ENCODE measurements at places on chromosomes 2 and 18. TPM values are rescaled to one million over a fixed set of nuclear protein-coding genes. Genes with fewer than 3 reads are reported as not detected.
A peak's percentile ranks its signal among the peaks of the same experiment; 100 is the strongest.

Gene DSG1
- not detected for total RNA-seq

Gene SLC1A4
- 1.7 TPM for total RNA-seq

Gene VIT
- not detected for total RNA-seq

Gene RAMP1
- not detected for total RNA-seq

DNA sequence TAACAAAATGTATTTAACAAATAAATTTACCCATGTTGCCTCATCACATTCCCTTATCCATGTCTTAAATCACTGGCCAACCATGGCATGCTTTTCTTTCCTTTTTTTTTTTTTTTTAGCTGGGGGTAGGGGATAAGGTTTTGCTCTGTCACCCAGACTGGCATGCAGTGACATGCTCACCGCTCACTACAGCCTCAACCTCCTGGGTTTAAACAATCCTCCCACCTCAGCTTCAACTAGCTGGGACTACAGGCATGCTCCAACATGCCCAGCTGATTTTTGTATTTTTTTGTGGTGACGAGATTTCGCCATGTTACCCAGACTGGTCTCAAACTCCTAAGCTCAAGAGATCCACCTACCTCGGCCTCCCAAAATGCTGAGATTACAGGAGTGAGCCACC is 266.4 kb downstream of the THSD7B start:
- no peaks in the 10 kb centered on the region for H3K36me3 ChIP-seq
- no peak for DNase-seq
- no peaks in the 10 kb centered on the region for H3K4me1 ChIP-seq
- H3K4me3 ChIP-seq: no peak overlapping the region

GRCh38 chr2:221286406-221286805 is 285.7 kb downstream of the EPHA4 start:
- H3K27me3 ChIP-seq: peaks cover 17% of the 10 kb centered on the region
- no peak overlapping the region for H3K4me3 ChIP-seq
- no peak for DNase-seq
- no peaks in the 10 kb centered on the region for H3K36me3 ChIP-seq

DNA sequence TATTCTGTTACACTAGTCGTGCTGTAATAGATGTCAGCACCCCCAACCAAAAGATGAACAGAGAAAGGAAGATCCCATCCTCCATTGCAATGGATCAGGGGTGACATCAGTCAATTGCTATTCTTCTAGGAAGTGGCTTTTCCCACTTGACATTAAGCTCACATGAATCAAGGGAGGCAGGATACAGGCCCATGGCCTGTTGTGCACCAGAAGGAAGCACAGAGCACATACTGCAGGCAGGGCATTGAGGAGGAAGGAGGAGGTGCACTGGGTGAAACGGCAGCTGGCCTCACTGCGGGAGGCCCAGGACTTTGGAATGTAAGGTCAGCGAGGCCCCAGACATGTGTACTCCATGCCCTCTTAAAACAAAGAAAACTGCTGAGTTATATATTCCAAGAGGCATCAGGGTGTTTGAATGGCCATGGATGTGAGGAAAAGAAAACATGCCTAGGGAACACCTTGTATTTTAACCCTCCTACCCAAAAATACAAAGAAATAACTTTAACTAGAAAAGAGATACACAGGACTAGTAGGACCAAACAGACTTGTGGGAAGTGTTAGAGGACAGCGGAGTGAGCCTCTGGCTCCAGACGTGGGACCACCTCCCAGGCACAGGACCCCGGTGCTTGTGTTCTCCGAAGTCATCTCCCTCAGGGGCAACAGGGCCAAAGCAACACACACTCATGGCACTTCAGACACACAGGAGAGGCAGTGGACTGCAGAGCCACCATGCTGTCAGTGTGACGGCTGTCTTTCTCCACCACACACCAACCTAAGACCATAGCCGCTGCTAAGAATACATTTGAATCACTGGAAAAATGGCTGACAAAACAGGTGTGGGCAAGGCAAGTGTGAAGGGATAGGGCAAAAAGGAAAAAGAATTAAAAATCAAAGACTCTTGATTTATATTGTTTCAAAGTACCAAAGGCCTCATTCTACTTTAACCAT is 51.4 kb upstream of the RIOK3 start:
- no peak overlapping the region for H3K4me3 ChIP-seq
- no peaks in the 10 kb centered on the region for H3K36me3 ChIP-seq
- H3K27ac ChIP-seq: peak overlapping the region; percentile 71
- H3K27me3 ChIP-seq: no peaks in the 10 kb centered on the region

DNA sequence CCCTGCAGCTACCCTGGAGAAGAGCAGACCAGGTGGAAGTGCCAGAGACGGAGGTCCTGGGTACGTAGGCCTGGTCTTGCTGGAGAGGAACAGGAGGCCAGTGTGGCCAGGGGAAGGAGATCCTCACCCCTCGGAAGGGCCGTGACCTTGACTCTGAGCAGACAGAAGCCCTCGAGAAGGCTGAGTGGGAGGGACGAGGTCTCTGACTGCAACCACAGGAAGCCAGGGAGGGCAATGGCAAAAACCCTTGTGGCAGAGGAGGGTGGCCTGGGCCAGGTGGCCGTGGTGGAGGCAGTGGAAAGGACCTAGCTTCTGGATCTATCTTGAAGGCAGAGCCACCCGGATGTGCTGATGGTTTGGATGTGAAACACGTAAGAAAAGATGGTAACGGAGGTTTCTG is 28.1 kb downstream of the THAP4 start:
- H3K4me1 ChIP-seq: peaks cover 17% of the 10 kb centered on the region
- peaks cover 5% of the 10 kb centered on the region for H3K36me3 ChIP-seq
- peak overlapping the region; percentile 91 for H3K27ac ChIP-seq
- peak overlapping the region; percentile 84 for H3K4me3 ChIP-seq
- DNase-seq: no peak
- no peaks in the 10 kb centered on the region for H3K27me3 ChIP-seq

GRCh38 chr2:14978845-14979244 is 346.3 kb downstream of the LRATD1 start:
- no peaks in the 10 kb centered on the region for H3K36me3 ChIP-seq
- no peak overlapping the region for H3K4me3 ChIP-seq
- H3K27me3 ChIP-seq: peaks cover 13% of the 10 kb centered on the region

GRCh38 chr2:184297085-184297484 is 301.2 kb upstream of the ZNF804A start:
- H3K4me1 ChIP-seq: no peaks in the 10 kb centered on the region
- no peak overlapping the region for H3K27ac ChIP-seq
- no peaks in the 10 kb centered on the region for H3K36me3 ChIP-seq
- H3K4me3 ChIP-seq: no peak overlapping the region
- H3K27me3 ChIP-seq: no peaks in the 10 kb centered on the region

DNA sequence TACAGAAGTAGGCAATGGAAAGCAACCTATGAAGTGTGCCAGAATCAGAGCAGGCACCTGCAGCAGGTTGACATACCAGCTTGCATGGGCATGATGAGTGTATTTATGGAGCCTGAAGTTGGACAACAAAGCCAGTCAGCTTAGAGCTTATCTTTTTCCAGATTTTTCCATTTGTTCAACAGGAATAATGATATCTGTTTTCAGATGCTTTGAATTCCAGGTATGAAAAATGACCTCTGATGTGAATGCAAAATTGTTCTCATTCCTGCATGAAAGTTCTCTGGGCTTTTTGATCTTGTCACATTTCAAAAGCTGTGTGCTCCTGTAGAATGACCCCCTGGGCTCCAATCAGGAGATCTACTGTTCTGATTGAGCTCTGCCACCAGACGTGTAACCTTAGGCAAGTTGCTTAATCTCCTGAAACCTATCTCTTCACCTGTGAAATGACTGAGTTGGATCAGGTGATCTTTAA is 38.2 kb upstream of the VIT start:
- no peak for DNase-seq
- no peaks in the 10 kb centered on the region for H3K27me3 ChIP-seq
- H3K4me1 ChIP-seq: no peaks in the 10 kb centered on the region
- H3K27ac ChIP-seq: no peak overlapping the region

DNA sequence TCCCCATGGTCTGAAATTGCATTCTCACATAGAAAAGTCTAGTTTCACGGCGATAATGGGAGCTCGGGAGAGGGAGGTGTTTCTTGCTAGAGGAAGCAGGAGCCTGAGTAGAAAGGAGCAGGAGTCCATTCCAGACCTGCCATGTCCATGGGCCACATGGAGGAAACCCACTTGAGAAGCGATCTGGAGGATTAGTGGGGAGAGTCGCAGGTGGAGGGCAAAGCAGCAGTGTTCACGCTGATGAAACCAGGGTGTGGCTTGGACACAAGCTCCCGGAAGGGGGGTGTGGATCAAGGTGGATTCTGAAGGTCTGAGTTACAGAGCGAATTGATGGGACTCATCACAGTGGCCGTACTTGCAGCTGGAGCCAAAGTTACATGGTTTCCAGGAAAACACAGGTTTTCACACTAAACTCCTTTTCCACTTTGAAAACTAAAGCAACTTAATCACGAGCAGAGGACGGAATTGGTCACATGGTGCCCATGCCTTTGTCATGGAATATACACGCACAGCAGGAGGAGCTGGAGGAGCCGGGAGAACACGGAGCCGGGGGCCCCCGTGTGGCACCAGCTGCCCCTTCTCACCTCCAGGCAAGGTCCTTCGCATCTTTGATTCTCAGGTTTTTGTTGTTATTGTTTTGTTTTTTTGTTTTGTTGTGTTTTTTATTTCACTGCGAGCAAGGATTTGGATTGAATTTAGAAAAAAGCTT is 255.1 kb upstream of the MYT1L start:
- no peak overlapping the region for H3K27ac ChIP-seq
- no peaks in the 10 kb centered on the region for H3K4me1 ChIP-seq
- H3K27me3 ChIP-seq: peaks cover 6% of the 10 kb centered on the region
- no peak for DNase-seq
- no peaks in the 10 kb centered on the region for H3K36me3 ChIP-seq

- H3K36me3 ChIP-seq: peaks cover 3% of the 10 kb centered on the region
- H3K27ac ChIP-seq: peak overlapping the region; percentile 97
- no peaks in the 10 kb centered on the region for H3K27me3 ChIP-seq
- H3K4me1 ChIP-seq: peaks cover 49% of the 10 kb centered on the region
- peak; percentile 76 for DNase-seq
- peak overlapping the region; percentile 98 for H3K4me3 ChIP-seq
These were observed 685 bp downstream of the SMAD4 start for GRCh38 chr18:51030537-51031258.

DNA sequence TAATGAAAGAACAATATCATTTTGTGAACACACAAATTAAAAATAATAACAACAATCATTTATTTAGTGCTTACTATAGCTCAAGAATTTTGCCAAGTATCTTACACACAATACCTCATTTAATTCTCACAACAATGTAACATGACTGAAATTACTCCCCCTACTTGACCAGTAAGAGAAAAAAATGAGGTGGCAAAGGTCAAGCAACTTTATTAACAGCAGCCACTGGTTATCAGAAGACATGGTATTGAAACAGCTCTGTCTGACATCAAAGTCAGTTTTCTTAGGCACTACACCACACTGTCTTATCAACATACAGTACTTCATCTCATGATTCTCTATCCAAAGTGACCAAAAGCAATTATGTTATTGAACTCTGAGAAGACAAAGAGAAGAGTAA is 389.4 kb downstream of the ZEB2 start:
- no peak overlapping the region for H3K27ac ChIP-seq
- no peak for DNase-seq
- peaks cover 2% of the 10 kb centered on the region for H3K36me3 ChIP-seq
- no peak overlapping the region for H3K4me3 ChIP-seq
- H3K4me1 ChIP-seq: no peaks in the 10 kb centered on the region
- H3K27me3 ChIP-seq: no peaks in the 10 kb centered on the region

DNA sequence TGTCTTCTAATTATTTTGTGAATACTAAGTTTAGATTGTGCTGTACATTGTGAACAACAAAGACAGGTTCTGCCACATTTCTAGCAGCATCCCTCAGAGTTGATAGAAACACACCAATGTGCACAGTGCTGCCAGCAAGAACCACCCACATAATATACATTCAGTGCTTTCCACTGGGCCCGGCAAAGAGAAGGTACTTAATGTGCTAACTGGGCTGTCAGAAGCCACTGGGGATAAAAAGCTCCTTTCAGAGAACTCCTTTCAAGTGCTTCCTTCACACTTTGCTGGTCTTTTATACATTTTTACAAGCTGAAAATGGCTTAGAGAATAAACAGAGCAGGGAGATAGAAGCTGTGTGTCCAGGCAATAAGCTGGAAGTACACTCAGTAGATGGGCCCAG is 58.0 kb upstream of the CAPN13 start:
- H3K27ac ChIP-seq: no peak overlapping the region
- H3K27me3 ChIP-seq: peaks cover 33% of the 10 kb centered on the region
- no peak for DNase-seq
- no peaks in the 10 kb centered on the region for H3K36me3 ChIP-seq

- no peaks in the 10 kb centered on the region for H3K27me3 ChIP-seq
- no peaks in the 10 kb centered on the region for H3K36me3 ChIP-seq
- DNase-seq: no peak
- H3K4me3 ChIP-seq: no peak overlapping the region
- no peaks in the 10 kb centered on the region for H3K4me1 ChIP-seq
These were observed 365.9 kb upstream of the TRIB2 start for GRCh38 chr2:12350821-12351220.

DNA sequence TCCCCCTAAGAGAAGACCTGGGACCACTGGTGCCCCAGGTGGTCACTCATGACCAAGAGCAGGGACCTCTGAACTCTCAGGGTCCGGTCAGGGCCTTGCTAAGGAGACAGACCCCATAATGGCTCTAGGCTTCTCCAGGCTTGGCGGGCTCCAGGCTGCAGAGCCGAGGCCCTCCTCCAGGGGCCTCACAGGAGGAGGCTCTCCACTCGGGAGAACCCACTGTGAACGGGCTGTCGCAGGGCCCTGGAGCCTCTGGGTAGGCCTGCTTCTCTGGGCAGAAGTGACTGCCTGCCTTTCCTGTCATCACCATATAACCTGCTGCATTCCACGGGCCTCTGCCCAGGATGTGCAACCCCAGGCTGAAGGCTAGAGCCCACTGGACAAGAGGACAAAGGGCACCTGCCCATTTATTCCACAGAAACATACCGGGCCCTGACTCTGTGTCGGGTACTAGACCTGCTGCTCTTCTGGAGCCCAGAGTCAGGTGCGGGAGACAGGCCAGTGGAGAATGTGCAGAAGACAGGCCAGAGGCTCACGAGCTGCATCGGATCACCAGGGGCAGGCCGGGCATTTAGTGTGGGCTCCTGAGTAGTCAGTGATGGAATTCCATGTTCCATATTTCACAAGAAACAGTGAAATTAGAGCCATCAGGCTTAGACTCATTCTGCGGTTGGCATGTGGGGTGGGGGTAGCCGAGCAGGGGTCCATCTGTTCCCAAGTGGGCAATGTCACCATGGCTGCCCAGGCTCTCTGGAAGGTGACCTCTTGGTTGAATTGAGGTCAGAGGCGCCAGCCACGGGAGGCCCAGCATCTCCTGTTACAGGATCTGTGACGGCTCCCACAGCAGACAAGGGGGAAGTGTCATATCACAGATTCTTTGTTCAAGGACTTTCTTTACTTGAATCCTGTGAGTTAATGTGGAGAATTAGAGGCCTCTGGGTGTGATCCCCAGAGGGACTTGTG is 220.8 kb downstream of the SH3RF3 start:
- H3K4me3 ChIP-seq: peak overlapping the region; percentile 92
- H3K36me3 ChIP-seq: no peaks in the 10 kb centered on the region
- no peak for DNase-seq
- peaks cover 27% of the 10 kb centered on the region for H3K4me1 ChIP-seq
- peak overlapping the region; percentile 60 for H3K27ac ChIP-seq
- H3K27me3 ChIP-seq: no peaks in the 10 kb centered on the region

DNA sequence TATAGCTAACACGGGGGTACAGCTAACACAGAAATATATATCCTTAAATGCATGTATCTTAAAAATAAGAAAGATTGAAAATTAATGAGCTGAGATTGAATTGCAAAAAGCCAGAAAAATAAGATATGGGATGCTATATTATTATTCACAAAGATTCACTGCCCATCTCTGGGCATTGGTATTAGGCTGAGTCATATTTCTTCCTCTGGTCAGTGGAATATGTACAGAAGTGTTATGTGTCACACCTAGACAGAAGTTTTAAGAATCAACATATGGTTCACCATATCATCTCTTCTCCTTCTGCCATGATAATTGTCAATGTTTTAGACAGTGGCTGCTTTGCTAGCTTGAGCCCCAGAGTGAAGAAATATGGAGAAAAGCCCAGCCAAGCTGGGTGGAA is 14.0 kb upstream of the MCFD2 start:
- H3K4me3 ChIP-seq: no peak overlapping the region
- peaks cover 6% of the 10 kb centered on the region for H3K4me1 ChIP-seq
- DNase-seq: no peak
- no peaks in the 10 kb centered on the region for H3K27me3 ChIP-seq

Measured in T-helper 17 cell (primary cell).